CD4-positive, alpha-beta T cell treated with Interleukin-21 for 1 hour (primary cell): ENCODE measurements at places on chromosomes 2 and 18.

DNA sequence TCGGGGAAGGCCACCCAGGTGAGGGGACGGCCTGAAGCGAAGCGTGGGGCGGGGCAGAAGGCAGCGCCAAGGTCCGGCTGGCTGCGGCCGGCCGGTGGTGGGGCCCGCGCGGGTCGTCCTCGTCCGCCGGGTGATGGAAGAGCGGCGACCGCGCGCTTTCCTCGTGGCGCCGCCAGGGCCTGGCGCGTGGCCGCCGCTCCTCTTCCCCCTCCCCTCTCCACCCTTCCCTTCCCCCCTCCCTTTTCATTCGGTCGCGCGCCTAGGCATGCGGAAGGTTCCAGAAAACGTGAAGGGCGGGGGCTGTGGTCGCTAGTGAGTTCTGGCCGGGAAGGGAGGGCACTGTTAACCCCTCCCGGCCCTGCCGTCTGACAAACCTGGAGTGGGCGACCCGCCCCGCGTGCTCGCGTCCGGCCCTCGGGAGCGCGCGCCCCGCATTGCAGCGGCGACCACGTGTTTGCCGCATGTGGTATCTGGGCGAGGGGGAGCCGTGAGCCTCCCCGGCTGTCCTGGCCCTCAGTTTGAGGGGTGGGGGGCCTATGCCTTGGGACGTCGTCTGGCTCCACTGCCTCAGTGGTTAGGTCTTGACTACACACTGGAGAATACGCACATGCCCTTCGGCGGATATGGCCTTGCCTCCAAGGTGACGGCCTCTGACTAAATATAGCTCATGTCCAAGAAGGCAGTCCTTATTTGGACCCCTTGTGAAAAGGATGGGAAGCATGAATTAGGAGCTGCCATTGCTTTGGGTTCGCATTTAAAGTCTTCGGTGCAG is 579 bp downstream of the MAT2A start:
- DNase-seq: peak; percentile 82

DNA sequence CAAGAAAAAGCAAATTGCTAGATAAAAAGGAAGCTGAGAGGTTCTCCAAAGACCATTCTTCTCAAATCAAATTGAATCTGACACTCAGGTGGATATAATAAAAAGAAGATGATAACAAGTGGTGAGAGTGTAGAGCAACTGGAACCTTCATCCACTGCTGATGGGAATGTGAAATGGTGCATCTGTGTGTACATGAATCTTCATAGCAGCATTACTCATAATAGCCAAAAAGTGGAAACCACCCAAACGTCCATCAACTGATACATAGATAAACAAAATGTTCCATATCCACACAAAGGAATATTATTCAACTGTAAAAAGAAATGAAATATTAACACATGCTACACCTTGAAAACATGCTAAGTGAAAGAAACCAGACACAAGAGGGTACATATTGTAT is 357.2 kb upstream of the EPHA4 start:
- DNase-seq: no peak

DNA sequence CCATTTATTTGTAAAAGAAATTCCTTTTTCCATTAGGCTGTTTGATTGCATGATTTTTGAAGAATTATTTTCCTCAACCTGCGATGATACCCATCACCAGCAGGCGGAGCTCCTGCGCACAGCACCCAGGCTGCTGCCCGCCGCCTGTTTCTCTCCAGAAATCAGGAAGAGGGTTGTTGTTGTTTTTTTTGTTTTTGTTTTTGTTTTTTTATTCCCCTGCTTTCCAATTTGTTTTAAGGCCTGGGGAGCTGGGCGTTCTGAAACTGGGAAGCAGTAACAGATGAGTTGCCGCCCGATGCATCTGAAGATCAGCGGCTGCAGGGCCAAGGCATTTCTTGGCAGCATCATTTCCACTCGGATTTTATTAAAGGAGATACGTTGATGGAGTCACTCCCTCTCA is 132.1 kb downstream of the MBP start:
- peak; percentile 51 for DNase-seq

DNA sequence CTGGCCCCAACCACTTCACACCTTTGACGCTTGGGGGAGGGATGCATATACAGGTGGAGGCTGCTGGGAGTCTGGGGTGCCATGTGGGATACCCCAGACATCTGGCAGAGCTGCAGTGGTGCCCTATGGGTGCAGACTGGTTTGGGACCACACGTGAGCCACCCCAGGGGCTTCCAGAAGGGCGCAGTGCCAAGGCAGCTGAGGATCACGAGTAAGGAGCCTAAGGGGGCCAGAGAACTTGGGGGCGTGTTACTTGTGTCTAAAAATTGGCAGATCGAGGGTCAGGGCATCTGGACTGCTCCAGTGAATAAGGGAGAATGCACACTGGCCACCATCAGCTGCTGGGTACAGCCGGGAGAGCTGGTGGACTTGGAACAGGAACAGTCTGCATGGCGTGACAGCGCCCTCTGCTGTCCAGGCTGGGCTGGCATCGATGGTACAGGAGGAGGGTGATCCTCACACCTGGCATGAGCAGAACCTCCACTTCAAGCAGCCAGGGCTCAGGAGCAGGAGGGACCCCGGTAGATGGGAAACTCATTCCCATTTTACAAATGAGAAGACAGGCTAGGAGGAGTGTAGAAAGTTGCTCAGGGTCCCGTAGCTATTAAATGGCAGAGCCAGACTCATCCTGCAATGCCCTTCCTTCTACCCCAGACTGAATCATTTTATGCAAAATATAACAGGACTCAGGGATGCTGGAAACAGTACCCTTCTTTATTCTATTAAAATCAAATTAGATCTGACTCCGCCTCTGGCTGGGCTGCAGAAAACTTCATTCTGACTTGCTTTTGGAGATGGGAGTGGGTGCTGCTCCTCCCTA is 60.4 kb downstream of the ATOH8 start:
- peak; percentile 77 for DNase-seq

DNA sequence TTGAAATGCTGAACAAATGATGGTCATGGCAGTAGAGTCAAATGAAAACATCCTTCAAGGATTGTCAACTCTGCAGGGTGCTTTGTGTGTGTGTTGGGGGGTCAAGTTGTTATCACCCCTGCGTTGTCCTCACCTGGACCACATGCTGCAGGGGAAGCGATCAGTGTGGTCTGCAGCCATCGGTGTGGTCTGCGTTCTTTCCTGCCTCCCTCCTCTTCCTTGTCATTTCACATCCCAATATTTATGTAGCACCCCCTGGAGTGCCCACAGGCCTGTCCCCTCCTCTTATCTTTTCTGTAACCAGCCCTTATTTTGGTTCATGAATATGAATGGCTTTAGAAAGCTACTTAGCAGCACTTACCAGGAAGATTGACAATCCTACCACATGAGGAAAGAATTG is 38.9 kb downstream of the UGP2 start:
- no peak for DNase-seq

DNA sequence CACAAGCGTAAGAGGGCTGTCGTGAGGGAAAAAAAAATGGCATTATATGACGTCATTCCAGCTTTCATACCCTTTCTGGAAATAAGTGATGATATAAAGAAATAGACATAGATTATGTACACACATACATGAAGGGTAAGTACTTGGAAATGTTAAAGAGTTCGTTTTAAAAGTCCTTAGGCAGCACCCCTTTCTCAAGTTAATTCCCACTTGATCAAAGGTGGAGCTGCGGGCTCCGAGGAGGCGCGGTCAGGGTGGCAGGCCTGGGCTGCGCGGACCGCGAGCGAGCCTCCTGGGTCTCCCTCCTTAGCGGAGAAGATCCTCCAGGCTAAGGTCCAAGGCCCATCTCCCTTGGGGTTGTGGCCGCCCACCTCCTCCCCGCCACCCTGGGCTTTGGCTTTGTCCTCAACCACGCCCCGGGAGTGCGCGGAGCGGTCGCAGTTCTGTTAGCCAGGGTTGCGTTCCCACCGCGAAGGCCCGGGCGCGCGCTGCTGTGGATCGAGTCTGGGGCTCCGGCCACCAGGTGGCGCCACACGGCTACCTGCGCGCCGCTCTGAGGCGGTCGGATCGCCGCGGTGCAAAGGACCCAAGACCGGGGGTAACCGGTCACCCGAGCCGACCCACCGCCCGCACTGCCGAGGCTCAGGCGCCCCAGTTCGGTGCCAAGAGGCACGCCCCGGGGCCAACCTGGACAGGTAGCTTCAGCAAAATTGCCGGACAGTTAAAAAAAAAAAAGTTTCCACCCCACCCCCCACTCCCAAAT is 66.8 kb downstream of the HNRNPLL start:
- DNase-seq: peak; percentile 77

GRCh38 chr2:218125095-218125494 is 733 bp upstream of the CXCR2 start:
- no peak for DNase-seq

- DNase-seq: no peak
These were observed 331.0 kb downstream of the CDH2 start for GRCh38 chr18:27845897-27846296.
